ENCODE measurements at places on chromosomes 13 and 19. TPM values are rescaled to one million over a fixed set of nuclear protein-coding genes. Genes with fewer than 3 reads are reported as not detected.

DNA sequence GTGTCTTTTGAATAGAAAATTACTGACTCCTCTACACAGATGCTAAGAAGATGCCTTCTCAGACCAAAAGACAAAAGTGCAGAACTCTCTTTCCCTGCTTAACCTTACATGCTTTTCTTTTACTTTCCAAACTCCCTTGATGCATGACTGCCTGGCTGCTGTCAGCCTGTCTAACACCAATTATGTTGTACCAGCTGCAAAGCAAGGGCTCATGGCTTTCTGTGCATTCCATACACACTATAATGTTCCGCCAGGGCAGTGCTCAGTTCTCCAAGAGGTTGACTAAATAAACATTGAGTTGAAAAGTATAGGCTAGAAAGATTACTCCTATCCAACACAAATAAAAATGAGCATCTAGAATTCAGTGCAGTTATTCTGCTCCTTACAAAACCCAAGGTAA lies 330.4 kb upstream of the NBEA start:
- no peak for DNase-seq

DNA sequence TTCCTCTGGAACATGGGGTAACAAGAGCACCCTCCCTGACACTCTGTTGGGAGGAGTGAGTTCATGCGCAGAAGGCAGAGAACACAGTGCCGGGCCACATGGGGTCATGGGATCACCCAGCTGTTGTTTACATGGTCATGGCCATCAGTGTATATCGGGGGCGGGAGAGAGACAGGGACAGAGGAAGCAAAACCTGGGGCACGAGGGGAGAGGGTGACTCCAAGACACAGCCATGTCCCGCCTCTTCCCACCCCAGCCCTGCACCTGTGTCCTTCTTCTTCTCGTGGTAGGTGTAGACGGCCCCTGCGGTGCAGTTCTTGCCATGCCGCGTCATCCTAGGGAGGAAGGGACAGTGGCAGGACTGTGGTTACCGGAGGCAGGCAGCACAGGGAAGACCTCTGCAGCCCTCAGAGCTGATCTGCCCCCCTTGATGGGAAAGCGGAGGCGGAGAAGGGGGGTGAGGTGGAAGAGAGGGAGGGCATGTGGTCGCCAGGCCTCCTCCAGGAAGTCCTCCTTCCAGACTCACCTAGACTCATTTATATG lies 19.9 kb downstream of the NOSIP start:
- DNase-seq = peak; percentile 47

DNA sequence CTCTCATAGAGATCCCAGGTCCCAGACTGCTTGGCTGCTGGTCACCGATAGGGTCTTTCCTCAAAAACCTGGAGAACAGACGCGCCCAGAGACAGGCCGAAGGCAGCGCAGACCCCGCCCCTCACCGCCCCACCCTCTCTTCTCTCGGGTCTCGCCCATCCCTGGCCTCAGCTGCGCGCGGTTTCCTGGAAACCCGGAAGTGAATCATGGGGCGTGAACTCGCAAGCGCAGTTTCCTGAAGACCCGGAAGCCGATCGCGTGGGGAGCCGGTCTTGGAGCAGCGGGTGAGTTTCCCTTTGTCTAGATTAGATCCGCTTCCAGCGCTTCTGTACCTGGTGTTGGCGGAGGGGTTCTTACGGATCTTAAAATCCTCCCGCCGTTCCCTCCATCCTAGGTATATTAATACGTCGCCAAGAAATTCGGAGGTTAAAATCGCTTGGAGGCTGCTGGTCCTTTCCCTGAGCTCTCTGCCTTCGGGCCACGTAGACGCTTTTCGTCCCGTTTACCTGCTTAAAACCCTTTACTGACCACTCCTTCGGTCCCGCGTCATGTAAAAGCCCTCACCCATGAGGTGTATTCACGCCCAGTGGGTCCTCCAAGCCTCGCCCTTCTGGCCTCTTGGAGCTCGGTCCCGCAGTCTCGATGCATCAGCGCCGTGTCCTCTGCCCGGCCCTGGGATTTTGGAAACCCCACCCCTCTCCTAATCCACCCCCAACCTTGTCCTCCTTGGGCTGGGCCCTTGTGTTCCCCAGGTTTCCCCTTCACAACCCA lies at the start of gene ZNF578:
TSS of gene ZNF578 (plus strand) at position 230 of the 771 bp plus-strand sequence. CDS start 48,293 bp downstream, outside the sequence.
- DNase-seq = peak; percentile 57

DNA sequence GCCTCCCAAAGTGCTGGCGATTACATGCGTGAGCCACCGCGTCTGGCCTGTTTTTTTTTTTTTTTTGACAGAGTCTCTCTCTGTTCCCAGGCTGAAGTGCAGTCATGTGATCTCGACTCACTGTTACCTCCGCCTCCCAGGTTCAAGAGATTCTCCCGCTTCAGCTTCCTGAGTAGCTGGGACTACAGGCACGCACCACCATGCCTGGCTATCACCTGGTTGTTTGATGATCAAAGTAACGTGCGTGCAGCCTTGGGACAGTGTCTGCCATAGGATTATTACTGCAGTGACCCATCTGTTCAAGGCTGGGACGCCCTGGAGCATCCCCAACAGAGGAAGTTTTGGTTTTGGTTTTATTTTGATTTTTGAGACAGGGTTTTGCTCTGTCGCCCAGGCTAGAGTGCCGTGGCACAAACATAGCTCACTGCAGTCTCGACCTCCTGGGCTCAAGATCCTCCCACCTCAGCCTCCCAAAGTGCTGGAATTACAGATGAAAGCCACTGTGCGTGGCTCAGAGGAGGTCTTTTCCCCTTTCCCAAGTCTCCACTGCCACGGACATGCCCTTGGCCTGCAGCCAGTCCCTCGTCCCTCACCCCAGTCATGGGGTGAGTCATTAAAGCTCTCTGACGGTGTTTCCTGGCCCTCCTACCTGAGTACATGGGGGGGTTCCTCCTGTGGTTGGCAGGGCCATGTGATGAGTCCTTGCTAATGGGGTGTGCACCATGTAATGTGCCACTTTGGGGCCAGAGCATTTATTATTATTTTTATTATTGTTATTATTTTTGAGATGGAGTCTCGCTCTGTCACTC lies 65.6 kb downstream of the IER2 start:
- no peak for DNase-seq

- no peak for DNase-seq
These were observed 162.8 kb downstream of the ZNF536 start for GRCh38 chr19:30535011-30535410.

RXFP2 gene
- total RNA-seq = not detected

KCNJ14 gene
- total RNA-seq = 1.6 TPM

EID2 gene
- total RNA-seq = 13.8 TPM

FAM124A gene
- not detected for total RNA-seq

ZNF146 gene
- total RNA-seq = 92.4 TPM

BICRA gene
- 9.0 TPM for total RNA-seq

- DNase-seq = peak; percentile 32
These were observed 1.3 kb downstream of the SLC25A42 start for GRCh38 chr19:19064811-19065745.

MAST1 gene
- 12.1 TPM for total RNA-seq

All from K562 (cell line).